ENCODE measurements at places on chromosomes 3 and 15. TPM values are rescaled to one million over a fixed set of nuclear protein-coding genes. Genes with fewer than 3 reads are reported as not detected.

Gene VWA5B2
- total RNA-seq: not detected

Gene CNTN3
- total RNA-seq: 0.80 TPM

Gene VGLL3
- total RNA-seq: 16.0 TPM

- DNase-seq: no peak
Observed at GRCh38 chr15:38885471-38885952, 320.9 kb upstream of the RASGRP1 start.

Gene EPHB3
- total RNA-seq: 0.17 TPM

GRCh38 chr15:78682004-78682651 lies 41.1 kb upstream of the CHRNB4 start:
- DNase-seq: no peak

DNA sequence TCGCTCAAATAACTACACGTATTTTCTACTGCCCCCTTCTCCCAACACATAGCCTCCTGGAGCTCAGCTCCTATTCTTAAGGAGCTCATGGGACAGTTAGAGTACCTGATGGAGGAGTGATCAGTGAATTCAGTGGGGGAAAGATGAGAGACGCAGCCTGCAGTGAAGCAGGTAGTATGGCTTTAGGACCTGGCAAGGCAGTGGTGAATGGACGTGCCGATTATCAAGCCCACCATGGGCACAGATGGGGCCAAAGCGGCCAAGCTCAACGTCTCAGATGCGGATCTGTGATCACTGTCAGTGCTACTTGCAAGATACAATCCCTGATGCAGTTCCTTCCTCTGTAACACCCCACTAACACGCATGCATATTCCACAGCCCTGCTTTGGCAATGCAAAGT lies 45.8 kb upstream of the ATP2B2 start:
- DNase-seq: no peak
